ENCODE measurements at places on chromosomes 5 and 9.

GRCh38 chr5:170183816-170184687 is 48.7 kb upstream of the C5orf58 start:
- peak; percentile 33 for DNase-seq

DNA sequence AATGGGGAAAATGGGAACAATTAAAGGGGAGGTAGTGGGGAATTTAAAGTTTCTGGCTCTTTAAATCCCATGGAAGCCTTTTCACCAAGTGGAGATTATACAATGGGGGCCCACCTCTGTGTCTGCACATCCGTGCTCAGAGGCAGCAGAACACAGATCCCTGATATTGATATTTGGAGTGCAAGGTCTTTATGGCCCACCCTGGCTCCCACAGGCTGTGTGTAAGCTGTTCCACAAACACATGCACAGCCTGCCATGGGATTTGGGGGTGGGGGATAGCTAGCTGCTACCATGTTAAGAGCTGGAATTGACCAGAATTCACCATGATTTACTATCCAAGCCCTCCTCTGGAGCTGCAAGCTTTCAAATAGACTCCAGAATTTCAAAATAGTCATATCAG is 55.9 kb downstream of the RASGEF1C start:
- no peak for DNase-seq

GRCh38 chr9:8456344-8456743 is 656.8 kb upstream of the DMAC1 start:
- DNase-seq: no peak

DNA sequence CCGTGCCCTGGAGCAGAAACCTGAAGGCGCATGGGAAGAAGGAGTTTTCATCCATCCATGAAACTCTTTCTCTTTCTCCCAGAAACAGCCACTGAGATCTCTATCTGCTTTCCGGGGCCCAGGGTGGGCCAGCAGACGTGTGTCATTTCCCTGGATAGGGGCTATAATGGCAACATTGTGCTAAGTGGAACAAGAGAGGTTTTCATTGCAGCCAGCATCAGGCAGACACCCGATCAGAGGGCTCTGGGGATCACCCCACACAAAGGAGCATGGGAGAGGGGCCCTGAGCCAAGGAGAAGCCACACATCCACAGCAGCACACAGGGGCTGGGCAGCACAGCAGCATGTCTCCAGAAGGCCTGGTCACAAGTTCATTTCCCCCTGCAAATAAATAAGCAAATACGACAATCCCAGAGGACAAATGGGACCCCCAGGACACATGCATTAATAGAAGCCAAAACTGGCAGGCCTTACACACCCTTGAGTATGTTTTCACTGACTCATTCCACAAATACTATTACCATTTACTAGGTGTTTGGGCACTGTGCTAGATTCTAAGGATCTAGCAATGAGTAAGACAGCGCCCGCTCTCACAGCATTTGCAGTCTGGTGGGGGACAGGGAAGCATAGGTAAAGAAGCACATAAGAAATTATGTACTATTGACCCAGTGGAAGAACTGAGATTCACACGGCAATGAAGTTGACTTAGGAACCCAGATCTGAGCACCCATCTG is 4.3 kb upstream of the AFAP1L1 start:
- no peak for DNase-seq

GRCh38 chr9:34384368-34385165 is 7.9 kb upstream of the MYORG start:
- no peak for DNase-seq

DNA sequence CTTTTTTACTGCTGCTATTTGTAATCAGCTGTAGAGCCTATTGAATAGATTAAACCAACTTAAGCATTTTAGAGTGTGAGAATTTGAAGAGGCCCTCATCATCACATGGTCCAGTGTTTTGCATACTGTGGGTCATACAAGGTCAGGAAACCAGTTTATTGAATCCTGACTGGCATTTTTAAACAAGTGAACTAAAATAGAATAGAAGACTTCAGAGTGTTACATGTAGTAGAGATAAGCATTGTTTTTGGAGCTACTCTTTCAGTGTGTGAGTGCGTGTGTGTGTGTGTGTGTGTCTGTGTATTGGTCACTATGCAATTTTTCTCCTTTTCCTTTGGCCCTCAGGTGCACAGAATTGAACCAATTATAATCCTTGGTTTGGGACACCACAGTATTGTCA is 114.4 kb downstream of the SLC28A3 start:
- DNase-seq: no peak

GRCh38 chr9:13971966-13972655 is 341.8 kb downstream of the NFIB start:
- no peak for DNase-seq

GRCh38 chr9:128899566-128900322 is 17.8 kb downstream of the LRRC8A start:
- no peak for DNase-seq

DNA sequence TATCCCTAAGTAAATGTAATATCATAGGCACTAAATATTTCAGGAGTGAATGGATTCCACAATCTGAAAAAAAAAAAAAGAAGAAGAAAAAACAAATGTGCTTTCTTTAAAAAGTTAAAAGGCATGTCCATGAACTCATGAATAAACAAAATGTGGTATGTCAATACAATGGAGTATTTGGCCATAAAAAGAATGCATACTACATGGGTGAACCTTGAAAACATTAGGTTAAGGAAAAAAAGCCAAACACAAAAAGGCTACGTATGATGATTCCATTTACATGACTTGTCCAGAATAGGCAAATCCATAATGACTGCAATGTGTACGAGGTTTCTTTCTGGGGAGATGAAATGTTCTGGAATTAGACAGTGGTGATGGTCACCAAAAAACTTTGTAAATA is 45.3 kb downstream of the FNIP1 start:
- no peak for DNase-seq

DNA sequence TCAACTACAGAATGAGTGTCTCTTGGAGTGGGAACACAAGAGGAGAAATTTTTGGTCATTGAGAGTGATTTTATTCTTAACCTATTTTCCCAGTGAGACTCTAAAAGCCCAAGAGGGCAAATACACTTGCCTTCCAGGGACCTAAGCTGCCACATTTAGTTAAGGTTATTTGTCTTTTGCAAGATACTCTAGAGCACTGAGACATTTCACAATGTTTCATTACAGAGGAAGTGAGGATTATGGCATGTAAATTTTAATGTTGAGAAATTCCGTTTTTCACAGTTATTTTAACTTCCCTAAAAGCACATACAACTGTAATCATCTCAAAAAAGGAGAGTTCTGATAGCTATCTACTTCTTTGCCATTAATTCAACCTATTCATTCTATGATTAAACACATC is 38.7 kb upstream of the RAB3C start:
- no peak for DNase-seq

DNA sequence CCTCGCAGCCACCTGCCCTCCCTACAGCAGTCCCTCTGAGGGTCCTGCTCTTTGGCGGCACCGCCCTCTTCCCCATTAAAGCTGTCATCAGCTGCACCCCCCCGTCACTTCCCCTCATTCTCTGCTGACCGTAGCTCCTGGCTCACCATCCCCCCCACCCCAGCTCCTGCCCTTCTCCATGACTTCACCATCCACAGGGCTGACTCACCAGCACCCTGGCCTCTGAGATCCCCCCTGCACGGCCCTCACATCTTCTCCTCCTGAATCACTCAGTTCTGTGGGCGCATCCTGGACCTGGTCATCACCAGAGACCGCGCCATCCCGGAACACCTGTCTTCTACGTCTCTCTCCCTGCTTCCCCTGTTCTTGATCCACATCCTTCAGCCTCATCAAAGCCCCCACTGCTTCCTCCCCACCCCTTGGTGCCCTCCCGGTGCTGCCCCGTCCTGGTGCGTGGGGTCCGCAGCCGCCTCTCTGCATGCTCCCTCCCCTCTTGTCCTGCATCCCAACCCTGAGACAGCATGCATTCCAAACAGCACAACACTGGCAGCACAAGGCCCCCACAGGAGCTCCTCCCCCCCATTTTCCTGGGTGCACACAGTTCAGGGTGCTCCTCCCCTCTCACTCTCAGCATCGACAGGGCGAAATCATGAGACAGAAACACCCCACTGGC is 12.9 kb downstream of the FLT4 start:
- no peak for DNase-seq

- no peak for DNase-seq
Observed at GRCh38 chr5:110255194-110255593, 471.3 kb downstream of the TMEM232 start.

GRCh38 chr9:27659001-27659400 is 85.7 kb upstream of the C9orf72 start:
- DNase-seq: no peak

GRCh38 chr5:138962614-138963370 is 87.7 kb upstream of the LRRTM2 start:
- no peak for DNase-seq

DNA sequence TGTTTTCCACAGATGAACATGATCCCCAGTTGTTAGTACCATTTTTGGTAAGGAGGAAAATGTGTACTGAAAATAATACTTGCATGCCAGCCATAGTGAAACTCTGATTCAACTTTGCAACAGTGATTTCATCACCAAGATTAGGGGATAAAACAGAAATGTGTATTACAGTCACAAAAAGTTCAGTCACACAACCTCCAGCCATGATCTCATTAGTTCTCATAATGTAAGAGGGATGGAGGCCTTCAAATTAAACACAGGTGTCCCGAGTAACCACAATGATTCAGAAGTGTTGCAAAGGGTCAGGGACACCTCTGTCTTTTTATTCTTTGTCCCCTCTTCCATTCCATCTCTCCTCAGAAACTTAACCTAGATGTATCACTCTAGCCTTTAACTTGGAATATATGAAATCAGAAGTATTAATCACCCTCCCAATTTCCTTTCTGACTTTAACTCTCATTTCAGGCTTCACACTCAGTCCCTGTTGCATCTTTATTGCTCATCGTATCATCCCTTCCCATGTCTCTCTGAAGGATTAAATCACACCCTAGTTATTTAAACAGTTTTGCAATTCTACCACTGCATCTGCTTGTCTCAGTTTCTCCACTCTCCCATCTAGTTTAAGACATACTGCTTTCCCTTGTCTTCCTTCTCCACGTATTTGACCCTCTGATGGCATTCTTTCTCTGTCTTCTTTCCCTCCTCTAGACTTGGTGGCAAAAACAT is 291.2 kb downstream of the ADAMTS6 start:
- DNase-seq: peak; percentile 54

DNA sequence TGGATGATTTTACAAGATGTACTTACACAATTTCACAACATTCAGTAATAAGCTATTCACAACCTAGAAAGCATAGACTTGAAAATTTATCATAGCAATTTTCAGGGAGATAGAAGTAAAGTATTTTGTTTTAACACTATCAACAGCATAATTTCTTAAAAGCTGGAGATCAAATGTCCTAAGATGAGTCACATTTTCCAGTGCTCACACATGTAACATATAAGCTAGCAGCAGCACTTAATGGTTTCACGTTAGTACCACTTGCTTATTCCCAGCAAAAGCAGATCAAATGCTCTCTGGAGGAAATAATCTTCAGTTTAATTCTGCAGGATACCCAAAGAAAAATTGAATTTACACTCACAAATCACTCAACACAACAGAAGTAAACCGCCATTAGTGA is 6.5 kb downstream of the OR13C8 start:
- DNase-seq: no peak

DNA sequence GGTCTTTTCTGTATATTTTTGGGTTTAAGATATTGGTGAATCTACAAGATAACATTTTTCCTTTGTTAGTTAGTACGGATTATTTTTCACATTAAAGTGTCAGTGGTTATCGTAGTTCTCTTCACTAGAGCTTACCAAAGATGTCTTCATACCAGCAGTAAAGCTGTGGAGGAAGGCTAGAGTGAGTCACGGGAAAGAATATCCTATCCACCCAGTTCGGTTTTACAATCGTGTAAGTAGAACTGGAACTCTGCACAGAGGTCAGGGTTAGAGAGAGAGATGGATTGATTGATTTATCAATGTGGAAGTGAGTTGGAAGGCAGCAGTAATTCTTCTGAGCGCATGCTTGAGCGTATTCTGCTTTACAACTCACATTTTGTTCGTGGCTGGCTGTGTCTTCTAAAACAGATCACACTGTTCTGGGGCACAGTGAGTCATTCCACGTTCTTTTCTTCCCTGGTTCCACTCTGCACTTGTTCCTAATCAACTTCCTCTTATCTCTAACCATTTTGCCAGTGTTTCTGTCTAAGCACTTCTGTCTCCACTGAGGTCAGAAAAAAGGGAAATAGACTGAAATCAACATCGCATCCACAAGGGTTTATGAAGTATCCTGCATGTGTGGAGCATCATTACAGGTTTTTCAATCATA is 86.5 kb upstream of the ARRDC3 start:
- no peak for DNase-seq

- DNase-seq: no peak
Observed at GRCh38 chr9:10014889-10015288, 597.9 kb downstream of the PTPRD start.

DNA sequence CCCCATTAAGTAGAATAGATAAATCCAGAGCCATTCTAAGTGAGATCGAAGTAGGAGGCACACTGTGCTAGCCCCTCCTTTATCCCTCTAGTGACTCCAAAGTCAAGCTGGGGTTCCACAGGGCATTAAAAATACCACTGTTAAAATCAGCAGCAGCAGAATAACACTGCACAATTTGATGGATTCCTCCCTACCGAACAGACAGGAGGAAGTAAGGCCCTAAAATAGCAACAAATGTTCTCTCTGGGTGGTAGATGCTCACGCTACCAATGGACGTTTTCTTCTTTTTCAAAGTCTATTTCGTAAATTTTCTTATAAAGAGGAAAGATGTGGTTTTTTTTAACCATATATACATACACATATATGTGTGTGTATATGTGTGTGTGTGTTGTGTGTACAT is 54.4 kb downstream of the FBXW11 start:
- no peak for DNase-seq

GRCh38 chr9:76571288-76571687 is 112.3 kb downstream of the GCNT1 start:
- peak; percentile 48 for DNase-seq

- DNase-seq: no peak
Observed at GRCh38 chr9:124267271-124267807, 9.6 kb downstream of the NEK6 start.

DNA sequence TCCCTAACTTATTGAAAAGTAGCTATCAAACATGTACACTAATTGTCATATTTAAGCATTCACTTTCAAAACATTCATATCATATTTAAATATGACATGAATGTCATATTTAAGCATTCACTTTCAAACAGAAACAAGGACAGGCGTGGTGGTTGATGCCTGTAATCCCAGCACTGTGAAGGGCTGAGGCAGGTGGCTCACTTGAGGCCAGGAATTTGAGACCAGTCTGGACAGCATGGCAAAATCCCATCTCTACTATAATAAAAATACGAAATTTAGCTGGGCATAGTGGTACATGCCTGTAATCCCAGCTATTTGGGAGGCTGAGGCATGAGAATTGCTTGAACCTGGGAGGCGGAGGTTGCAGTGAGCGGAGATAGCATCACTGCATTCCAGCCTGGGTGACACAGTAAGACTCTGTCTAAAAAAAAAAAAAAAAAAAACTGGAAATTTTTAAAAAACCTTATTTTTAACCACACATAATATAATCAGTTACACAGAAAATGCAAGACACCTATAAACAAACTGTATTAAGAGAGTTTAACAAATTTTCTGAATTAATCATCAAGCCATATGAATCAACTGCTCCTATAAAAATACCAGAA is 88.1 kb downstream of the LPAR1 start:
- no peak for DNase-seq
